ENCODE measurements at places on chromosomes 2 and 18.

DNA sequence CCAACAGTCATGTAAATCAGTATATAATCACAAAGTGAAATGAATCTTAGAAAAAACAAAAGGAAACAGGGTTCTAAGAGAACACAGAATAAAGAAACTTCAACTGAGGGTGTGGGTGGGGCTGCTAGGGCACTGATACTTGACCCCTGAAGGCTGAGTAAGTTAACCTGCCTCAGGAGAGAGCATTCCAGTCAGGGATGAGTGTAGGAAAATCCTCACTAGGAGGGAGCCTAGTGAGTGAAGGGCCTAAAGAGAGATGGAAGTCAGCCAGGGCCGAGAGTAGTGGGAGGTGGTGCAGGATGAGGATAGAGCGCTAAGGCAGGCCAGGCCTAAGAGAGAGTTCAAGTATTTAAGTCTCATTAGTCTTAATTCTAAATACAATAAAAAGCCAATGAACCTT, 342.6 kb downstream of the SATB2 start:
- no peak for DNase-seq

DNA sequence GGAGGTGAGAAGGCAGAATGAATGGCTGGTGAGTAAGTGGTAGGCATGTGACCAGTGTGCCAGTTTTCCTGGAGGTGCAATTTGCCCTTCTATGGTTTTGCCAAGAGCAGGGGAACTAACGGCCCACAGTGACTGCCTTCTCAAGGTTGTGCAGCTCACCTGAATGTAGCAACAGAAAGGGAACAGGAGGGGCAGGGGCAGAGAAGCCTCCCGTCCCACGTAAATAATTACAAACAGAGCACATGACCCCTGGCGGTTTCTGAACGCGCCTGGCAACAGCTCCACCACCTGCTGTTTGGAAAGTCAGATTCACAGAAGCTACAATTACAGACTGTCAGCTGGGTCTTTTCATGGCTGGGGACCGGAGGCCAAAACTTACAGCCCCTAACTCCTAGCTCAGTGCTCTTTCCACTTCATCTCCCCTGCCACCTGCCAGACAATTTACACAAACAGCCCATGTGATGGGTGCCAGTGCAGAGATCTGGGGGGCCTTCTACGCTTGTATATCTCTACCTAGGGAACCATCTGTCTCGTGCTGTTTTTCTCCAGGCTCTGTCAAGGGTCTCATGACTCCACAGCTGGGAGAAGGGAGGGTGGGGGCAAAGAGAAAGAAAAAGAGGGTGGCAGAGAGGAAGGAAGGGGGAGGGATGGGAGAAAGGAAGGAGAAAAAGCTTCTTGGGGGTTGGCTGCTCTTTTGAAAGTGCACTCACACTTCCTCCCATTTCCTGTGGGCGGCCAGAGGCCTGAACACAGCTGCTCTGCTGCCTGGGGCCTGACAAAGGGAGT, 69.6 kb downstream of the POLR1A start:
- peak; percentile 53 for DNase-seq

DNA sequence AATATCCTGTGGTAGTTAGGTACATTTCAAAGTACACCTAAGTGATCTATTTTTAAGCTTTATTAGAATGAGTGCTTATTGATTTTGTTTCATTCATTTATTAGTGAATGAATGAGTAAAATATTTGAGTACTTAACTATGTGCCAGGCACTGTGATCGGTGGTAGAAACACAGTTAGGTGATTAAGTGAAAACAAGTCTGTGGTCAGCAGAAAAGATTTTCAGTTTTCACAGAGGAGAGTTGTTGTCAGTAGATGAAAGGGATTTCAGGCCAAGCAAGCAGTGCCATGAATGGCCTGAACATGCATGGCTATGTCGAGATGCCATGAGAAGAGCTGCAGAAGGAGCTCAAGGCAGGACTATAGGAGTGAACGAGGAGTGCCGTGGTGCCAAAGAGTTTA, 85.9 kb downstream of the SPTBN1 start:
- DNase-seq = no peak

- no peak for DNase-seq
Measured at GRCh38 chr2:120108749-120109148, 95.9 kb downstream of the EPB41L5 start.

DNA sequence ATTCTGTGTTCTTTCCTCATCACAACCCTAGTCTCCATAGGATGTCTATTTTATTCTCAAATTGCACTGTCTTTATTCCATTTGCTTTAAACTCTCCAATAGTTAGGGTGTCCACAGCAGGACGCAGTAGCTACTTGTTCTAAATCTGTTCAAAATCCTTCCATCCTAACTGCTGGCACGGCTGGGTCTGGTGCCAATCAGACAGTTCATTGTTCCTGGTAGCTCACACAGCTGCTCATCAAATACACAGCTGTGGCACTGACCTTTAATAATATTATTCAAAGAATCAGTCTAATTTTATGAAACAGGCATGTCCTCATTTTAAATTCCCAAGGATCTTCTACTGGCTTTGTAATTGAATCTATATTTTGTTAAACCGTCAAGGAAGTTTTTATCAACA, 59.7 kb upstream of the TMEFF2 start:
- no peak for DNase-seq

DNA sequence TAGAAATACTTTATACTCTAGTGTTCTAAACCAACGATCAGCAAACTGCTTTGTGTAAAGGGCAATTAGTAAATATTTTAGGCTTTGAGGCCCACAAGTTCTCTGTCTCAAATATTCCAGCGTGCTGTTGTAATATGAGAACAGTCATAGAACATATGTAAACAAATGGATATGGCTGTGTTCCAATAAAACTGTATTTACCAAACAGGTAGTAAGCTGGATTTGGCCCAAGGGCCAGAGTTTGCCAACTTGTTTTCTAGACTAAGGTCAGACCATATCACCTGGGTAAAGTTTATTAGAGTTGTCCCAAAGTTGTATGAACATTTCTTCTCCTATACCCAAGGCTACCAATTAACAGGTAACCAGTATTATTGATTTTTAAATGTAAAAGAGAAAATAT, 303.2 kb upstream of the MC4R start:
- no peak for DNase-seq

GRCh38 chr2:37636381-37637066, 34.9 kb downstream of the CDC42EP3 start:
- no peak for DNase-seq

DNA sequence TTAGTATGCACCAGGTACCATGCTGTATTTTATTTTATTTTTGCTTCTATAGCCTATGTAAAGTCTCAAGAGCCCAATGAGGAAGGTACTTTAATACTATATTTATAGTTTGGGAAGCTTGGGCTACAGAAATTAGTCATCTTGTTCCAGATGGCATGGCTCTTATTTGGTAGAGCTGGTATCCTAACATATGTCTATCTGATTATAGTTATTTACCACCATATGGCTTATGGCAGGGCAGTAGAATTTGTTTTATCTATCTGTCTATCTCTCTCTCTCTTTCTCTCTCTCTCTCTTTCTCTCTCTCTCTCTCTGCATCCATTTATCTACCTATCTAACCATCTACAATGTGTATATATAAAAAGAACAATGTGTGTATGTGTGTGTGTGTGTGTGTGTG, 1293.7 kb upstream of the SLC39A10 start:
- no peak for DNase-seq

GRCh38 chr2:14944562-14945346, 312.2 kb downstream of the LRATD1 start:
- DNase-seq = no peak

DNA sequence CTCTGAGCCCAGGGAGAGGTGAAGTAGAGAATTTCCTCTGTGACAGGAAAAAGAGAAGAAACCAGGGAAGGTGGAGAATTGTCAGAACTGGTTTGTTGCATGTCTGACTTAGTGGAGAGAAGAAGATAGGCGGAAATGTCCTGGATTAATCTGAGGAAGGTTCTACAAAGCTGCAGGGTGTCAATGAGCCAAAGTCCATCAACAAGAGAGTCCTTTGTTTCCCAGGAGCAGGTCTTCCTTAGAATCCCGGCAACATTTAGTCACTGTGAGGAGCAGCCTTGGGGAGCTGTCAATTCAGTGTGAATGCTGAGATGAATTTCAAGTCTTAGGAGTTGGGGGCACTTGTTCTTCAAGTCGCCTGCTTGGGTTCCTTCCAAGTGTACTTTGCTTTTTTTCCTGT, 88.4 kb upstream of the CELF4 start:
- DNase-seq = no peak

DNA sequence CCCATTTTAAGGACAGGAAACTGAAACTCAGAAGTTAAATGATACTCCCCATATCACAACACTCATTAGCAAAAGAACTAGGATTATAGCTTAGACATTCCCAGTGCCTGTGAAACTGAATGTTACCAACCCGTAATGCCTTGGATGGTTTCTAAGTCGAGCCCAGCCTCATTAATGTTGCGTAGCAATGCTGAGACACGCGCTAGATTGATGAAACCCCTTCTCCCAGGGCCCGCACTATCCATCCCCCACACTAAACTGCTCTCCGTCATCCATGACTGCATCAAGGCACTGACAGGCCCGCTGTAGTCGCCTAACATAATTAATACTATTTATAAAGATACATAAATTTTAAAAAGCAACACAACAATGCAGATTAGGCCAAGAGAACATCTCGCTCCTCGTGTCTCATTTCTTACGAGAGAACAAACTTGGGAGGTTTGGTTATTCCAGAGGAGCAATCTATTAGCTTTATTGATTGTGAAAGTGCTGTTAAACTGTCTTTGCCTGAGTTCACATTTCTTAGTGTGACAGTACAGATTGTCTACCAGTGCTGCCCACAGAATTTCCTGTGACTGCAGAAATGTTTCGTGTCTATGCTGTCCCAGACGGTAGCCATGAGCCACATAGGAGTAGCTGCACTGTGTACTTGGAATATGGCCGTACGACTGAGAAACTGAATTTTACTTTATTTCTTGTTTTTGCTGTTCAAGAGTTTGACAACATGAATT, 312.2 kb upstream of the RAB12 start:
- no peak for DNase-seq

DNA sequence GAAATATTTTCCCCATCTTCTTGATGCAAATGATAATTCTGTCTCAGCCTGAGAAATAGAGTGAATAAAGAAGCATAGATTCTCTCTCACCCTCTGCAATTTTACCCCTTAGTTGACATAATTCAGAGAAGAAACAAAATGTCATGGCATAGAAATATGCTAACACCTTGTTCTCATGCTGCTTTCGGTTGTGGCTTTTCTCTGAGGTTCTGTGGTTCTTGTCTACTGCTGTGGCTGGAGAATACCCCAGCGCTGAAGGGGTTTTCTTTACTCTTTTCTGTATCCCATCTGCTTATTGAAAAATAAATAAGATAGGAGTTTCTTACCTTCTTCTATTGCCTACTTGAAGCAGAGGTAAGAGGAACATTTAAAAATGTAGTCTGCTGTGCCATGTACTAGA, 15.4 kb upstream of the RAB27B start:
- no peak for DNase-seq

DNA sequence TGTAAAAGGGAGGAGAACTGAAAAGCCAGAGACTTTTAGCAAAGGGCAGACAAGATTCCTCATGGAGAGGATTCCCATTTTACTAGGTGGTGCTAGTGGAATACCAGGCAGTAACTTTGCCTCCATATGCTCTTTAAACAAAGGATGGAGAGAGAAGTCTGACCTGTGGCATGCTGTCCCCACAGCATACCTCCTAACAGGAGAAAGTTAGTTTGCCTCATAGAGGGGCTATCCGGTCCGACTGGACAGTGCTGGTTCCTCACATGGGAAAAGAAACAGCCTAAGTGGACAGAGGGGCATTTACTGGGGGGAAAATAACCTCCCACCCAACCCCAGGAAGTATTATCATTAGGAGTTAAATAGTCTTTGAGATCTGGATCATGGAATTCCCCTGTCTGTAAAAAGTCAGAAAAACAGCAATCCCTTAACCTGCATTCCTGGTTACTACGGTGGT, 31.6 kb upstream of the GMCL1 start:
- DNase-seq = no peak

- no peak for DNase-seq
Measured at GRCh38 chr2:215530191-215530968, 94.5 kb upstream of the FN1 start.

- no peak for DNase-seq
Measured at GRCh38 chr18:31577195-31577594, 14.5 kb upstream of the TTR start.

GRCh38 chr2:124755386-124755785, 730.3 kb downstream of the CNTNAP5 start:
- DNase-seq = no peak

GRCh38 chr18:9943311-9943710, 29.5 kb downstream of the VAPA start:
- DNase-seq = no peak

GRCh38 chr2:126826491-126826890, 72.2 kb upstream of the TEX51 start:
- no peak for DNase-seq

DNA sequence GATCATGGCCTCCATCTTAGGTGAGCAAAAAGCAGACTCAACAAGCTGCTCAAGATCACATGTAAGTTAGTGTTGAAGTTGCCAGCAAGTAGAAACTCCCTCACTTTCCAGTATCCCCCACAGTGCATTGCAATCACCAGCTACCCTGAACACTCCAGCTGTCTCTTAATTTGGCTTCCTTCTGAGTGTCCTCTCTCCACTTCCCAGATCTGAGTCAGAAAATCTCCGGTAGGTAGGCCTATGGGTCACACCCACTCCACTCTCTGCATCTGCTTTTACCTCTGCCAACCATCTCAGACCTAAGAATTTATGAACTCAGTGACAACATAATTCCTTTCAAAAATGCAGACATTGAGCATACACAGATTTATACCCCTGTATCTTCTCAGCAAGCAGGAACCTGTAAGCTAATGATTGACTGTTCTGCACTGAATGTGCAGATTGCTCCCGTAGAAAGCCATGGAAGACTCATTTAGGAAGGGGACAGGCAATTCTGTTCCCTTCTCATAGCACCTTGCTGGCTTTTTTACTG, 656.9 kb downstream of the EPHA4 start:
- DNase-seq = no peak

- no peak for DNase-seq
Measured at GRCh38 chr2:209451209-209451834, 27.5 kb downstream of the MAP2 start.

DNA sequence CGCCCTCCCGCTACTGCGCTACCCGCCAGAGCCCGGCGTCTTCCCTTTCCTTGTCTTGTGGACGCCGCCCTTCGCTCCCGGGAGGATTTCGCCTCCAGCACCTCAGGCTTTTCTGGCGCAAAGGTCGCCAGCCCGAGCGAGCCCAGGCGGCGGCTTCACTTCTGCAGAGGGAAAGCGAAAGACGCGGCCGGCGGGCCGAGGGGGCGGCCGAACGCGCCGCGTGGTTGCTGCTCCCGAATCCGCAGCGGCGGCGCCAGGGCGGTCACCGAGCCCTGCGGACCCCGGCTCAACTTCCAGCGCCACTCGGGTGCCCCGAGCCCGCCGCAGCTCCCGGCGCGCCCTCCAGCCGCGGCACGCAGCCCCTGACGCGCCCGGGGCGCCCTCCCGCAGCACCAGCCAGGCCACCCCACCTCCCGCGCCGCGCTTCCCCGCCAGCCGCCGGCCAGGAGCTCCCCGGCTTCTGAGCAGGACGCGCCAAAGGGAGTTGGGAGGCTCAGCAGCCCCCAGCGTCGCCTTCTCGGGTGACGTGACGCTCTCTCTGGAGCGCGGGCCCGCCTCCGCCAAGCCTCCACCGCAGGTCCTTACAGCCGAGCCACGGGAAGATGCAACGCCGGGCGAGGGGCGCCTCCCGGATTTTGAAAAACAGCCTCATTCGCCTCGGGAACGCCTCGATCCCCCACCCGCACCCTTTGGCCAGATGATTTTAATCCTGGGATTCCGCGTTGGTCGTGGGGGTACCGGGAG, 84.9 kb upstream of the EPB41L3 start:
- DNase-seq = no peak

Measured in activated CD8-positive, alpha-beta memory T cell treated with anti-CD3 and anti-CD28 coated beads for 1 hour (primary cell).